T follicular helper cell (primary cell): ENCODE measurements at places on chromosomes 5 and 9.

DNA sequence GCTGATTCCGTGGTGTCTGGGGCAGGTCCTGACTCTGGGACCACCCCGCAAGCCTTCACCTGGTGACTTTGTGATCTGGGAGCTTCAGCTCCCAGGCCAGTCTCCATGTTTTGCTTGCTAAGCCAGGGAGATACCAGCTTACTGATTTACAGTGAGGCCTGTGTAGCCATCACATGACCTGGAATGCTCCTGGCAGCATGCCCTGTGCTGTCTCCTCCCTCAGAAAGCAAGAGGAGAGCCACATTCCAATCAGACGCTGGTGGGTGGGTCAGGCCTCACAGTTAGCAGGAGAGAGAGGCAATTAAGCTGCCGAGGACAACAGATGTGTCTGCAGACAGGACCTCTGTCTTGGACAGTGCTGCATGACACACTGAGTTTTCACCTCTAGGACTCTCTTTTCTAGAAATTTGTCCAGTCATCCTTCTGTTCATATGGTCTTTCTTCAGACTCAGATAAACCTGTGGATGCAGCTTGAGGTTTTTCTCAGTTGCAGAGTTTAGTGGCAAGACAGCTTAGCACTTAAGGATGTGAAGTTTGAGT lies 24.4 kb upstream of the GRPEL2 start:
- no peak for DNase-seq

GRCh38 chr5:152193391-152194107 lies 211.5 kb downstream of the NMUR2 start:
- DNase-seq = no peak

DNA sequence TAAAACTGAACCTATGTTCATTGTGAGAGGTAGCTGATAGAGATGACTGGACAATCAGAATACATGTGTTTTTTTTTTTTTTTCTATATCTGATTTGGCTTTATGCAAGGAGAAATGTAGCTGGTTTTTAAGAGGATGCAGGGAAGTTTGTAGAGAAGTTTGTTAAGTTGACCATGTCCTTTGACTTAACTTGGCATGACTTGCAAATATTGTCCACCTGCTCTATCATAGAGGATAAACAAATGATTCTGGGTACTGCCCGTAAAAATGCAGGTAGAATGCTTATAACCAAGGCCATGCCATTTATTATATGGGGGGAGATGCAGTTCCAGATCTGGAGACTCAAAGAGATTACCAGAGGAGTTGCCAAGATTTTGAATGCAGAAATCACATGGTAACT lies 13.7 kb upstream of the NNT start:
- no peak for DNase-seq

DNA sequence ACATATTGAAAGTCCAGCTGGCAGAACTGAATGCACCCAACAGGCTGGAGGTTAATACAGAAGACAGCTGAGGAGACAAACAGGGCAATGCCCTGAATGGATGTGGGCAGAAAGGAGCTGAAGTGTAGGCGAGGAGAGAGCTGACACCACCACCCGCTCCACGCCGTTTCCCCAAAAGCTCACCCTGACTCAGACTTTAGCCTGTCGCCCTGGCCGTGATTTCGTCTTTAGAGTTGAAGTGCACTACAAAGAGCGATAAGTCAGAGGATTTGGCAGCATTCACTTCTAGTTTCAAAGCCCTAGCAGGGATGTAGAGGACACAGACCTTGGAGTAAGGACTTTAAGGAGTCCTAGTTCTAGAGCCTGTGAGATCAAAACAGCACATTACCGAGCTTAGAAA lies 2.2 kb upstream of the ERAP1 start:
- DNase-seq = no peak

GRCh38 chr9:128078504-128079434 lies 10.7 kb downstream of the SLC25A25 start:
- DNase-seq = no peak

- DNase-seq = no peak
Observed at GRCh38 chr5:98428806-98429205, 344.7 kb upstream of the RGMB start.

GRCh38 chr9:99222416-99223270 lies 561 bp downstream of the SEC61B start:
- DNase-seq = no peak

DNA sequence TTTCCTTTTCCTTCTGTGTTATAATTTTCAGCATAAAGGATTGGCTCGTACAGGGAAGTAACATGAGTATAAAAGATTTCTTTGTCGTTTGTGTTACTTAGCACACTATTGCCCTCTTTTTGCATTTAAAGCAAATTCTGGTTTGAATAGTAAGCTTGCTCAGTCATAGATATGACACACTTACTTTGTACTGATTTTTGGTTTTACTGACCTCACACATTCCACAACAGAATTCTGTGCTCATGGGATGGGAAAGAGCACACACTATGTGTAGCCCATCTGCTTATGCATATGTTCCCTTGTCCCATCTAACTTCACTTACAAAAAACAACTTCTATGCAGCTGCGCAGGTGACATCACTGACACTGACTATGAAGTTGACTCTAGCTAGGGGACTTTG lies 111.9 kb upstream of the MTAP start:
- no peak for DNase-seq

GRCh38 chr9:129737479-129738274 lies 15.2 kb downstream of the PTGES start:
- DNase-seq = peak; percentile 76

- no peak for DNase-seq
Observed at GRCh38 chr9:14300040-14300439, 13.9 kb downstream of the NFIB start.

DNA sequence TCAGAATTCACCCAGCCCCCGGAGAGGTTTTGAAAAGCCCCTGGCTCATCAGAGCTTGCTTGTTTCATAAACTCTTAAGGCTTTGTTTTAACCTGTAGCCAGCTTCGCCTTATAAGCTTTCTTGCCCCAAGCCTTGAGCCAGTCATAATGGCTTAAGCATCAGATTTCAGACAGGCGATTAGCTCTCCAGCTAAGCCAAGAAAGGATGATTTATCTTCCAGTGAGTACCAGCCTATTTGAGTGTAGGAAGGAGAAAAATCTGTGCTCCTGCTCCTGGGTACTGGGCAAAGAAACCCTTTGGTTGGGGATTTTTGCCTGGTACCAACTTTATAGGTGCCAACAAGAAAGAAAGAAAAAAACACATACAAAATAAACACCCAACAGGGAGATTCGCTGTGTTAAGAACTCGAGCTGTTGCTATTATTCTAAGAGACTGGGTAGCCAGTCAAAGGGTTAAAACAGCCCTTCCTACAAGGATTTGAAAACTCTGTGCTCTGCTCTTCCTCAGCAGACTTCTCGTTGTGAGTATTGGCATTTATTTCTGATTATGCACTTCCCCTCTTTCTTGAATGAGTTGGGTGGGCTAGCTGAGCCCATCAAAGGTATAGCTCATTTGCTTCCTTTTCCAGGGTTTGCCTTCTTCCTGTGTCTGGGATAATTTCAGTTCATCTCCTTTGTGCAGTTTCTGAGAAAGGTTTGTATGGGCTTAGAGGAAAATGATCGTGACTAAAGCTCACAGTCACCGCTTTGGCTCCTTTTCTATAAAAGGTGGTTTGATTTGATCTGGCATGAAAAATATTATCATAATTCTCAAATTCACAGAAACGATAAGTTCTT lies 157.2 kb upstream of the DMRT1 start:
- no peak for DNase-seq

- DNase-seq = no peak
Observed at GRCh38 chr5:73654171-73654811, 28.3 kb downstream of the ARHGEF28 start.

DNA sequence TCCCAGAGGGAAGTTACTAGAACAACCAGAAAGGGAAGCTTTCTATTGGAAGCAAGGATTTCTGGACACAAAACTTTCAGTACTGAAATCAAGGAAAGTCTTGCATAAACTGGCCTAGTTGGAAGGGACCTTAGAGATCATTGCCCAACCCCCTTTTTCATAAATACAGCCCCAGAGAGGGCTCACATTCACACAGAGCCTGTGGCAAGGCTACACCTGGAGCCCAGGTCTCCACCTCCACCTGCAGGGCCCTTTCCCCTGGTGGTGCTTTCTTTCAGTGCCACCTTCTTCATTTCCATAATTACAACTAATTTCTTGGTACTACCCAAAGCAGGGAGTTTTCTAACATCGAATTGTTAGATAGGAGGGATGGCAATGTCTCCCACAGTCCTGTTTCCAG lies 85.7 kb downstream of the ADRB2 start:
- DNase-seq = no peak

DNA sequence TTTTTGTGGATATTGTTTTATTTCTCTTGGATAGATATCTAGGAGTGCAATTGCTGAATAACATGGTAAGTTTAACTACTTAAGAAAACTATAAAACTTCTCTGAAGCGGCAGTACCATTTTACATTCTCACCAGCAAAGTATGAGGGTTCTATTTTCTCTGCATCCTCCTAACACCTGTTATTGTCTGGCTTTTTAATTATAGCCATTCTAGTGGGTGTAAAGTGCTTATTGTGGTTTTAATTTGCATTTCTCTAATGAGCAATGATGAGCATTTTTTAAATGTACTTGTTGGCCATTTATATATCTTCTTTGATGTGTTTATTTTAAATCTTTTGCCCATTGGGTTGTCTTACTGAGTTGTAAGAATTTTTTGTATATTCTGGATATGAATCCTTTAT lies 28.7 kb downstream of the SMIM32 start:
- no peak for DNase-seq

DNA sequence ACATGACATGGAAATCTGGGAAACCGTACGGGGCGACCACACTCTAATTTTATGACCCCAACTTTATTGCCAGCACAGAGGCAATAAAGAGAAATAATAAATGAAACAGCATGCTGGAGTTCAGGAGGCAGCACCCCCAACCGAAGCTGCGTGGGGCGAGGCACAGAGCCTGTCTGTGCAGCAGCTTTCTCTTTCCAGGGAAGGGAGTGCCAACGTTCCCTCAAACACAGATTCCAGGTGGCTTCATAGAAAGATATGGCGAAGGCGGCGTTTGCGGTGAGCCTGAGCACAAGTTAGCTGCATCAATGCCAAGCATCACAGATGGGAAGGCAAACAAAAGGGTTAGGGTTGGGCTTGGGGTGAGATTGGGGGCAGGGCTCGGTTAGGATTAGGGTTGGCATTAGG lies 114.8 kb downstream of the HSD17B3 start:
- no peak for DNase-seq

DNA sequence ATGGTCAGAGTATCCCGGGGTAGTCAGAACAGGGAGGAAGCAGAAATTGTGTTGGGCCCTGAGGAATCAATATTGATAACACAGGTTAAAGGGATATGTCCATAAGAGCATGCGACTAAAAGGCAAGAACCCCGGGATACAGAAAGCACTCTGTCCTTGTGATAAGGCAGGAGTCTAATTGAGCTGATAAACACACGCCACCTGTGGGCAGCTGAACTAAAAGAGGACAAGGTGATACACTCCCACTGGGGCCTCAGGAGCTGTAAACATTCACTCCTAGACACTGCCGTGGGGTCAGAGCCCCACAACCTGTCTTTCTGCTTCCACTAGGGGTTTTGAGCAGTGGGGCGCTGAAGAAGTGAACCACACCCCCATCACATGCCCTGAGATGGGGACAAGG lies 144.7 kb upstream of the MPDZ start:
- no peak for DNase-seq
